Fibroblast of villous mesenchyme (primary cell): ENCODE measurements at places on chromosomes 7 and 10. TPM values are rescaled to one million over a fixed set of nuclear protein-coding genes. Genes with fewer than 3 reads are reported as not detected.

DNA sequence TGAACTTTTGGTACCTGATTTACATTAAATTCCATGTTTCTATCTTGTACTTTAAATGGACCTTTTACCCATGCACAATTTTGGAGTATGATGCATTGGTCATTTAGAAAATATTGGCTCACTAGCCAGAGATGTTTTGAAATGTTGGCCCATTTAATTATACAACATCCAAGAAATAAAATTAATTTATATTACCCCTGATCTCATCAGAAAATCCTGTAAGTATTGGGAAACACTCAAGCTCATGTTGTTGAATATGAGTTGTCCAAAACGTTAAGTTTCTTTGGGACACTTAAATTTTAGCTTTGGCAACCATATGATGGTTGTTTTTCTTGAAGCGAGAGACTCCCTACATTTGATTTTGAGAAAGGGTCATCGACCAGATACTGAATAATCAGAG is 492.7 kb downstream of the RPS24 start:
- no peak for DNase-seq

DNA sequence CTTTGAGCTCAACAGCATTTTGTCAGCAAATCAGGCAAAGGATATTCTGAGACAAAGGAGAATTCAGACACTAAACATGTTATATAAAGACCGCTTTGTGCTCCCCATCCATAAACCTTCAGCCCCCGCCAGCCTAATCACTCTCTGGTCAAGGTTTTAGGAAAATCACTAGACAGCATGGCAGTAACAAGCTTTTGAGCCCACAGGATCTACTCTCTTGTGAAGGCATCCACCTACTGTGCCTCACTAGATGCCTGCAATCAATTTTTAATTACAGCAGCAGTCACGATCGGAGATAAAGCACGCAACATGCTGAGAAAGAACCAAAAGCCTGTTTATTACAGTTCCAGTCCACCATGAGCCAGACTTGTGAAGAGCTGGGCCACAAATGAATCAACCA is 19.1 kb downstream of the PDE1C start:
- no peak for DNase-seq

DNA sequence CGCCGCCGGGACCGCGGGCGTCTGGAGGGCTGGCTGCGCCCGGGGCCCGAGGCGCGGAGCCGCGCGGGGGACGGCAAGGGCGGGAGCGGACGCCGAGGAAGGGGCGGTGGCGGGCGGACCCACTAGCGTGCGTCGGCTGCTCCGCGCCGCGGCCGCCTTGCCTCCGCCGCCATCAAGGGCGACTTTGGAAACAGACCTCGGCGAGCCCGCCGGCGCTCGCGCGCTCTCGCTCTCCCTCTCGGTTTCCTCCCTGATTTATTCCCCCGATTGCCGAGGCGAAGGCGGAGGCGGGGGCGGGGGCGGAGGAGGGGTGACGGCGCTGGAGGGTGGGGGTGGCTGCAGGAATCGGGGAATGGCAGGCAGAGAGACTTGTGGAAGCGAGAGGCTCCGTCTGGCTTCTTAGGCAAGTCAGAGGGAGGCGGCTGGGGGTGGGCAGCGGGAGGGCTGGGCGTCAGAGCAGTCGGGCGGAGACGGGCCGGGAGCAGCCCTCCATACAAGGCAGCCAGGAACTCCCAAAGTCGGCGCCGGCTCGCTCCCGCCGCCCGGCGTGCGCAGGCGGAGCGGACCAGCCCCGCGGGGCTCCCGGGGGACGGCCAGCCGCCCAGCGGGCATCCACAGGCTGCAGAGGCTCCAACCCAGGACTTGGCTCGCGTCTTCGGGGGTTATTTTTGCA is at the start of gene CACNA2D1:
Gene CACNA2D1 (minus strand): TSS at position 231 of the 673 bp plus-strand sequence.
- peak; percentile 94 for DNase-seq

DNA sequence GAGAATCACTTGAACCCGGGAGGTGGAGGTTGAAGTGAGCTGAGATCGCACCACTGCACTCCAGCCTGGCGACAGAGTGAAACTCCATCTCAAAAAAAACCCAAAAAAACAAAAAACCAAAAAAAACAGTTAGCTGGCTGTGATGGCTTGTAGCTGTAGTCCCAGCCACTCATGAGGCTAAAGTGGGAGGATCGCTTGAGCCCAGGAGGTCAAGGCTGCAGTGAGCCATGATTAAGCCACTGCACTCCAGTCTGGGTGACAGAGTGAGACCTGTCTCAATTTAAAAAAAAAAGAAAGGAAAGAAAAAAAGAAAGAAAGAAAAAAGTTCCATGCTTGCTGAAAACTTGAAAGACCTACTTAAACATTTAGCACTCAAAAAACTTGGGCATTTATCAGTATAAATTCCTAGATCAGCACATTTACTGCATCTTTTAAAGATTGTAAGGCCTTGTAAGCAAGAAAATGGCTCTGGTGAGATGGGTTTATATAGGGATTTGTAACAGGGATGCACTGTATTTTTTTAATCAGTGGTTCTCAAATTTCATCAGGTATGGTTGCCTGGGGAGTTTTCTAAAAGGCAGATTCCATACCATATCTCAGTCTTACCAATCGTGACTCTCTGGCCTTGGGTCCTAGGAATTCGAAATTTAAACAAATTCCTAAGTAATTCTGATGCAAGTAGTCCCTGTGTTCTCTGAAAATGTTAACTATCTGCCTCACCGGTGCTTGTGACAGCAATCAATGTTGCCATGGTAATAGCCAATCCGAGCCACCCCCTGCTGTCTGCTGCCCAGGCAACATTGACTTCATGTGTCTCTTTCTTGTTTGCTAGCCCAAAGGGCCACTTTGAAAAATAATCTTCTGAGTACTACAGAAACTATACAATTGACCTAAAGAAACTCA is 11.5 kb upstream of the NT5C2 start:
- no peak for DNase-seq

DNA sequence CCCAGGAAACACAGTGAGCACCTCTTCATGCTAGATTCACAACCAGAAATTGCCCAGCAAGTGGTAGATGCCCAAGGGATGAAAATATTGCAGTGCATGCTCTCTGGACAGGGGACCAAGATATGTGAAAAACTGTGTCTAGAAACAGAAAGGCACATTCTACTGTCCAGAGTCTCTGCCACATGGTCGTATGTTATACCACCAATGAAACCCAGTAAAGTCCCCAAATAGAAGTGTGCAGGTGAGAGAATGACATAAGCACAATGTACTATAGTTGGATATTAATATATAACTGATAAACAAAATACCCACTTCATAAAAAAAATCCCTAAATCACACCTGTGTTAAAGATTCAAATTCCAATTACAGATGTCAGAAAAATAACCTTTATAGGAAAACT is 43.8 kb downstream of the RASGEF1A start:
- no peak for DNase-seq

DNA sequence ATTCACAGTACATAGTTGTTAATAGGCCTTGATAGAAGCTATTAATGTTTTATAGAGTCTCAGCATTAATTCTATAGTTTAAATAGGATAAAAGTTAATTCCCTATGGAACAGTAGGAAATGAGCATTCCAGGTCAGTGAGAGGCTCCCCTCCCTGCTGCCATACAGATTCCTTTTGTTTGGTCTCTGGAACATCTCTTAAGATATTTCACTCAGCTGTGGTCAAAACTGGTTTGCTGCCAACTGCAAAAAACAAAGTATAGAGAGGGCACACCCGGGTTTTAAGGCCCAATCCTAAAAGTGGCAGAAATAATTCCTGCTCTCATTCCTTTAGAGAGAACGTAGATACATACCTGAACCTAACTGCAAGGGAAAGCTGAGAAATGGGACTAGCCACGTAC is 51.3 kb downstream of the MDFIC start:
- peak; percentile 68 for DNase-seq

GRCh38 chr10:100746784-100747455 is 1.5 kb downstream of the PAX2 start:
- DNase-seq, result no peak

- DNase-seq, result peak; percentile 46
Observed at GRCh38 chr10:60175441-60175971, 214.2 kb downstream of the ANK3 start.

DNA sequence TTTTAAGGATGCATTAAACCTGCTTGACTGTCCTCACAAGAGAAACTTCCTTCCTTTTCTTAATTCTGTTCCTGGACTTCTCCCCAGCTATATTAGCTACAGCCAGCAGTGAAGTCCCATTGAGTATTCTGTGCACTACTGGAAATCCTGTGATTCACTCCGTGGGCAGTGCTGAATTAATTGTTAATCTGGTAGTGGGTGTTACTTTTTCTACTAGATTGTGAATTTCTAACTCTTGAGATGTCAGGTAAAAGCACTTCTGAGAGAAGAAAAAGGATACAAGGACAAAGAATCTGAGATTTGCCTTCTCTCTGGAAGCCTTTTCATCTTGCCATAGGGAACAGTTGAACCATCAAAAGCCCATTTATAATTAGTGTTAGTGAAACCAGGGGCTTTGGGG is 33.9 kb downstream of the CYCS start:
- no peak for DNase-seq

- peak; percentile 74 for DNase-seq
Observed at GRCh38 chr10:50552771-50553535, 70.8 kb downstream of the SGMS1 start.

DNA sequence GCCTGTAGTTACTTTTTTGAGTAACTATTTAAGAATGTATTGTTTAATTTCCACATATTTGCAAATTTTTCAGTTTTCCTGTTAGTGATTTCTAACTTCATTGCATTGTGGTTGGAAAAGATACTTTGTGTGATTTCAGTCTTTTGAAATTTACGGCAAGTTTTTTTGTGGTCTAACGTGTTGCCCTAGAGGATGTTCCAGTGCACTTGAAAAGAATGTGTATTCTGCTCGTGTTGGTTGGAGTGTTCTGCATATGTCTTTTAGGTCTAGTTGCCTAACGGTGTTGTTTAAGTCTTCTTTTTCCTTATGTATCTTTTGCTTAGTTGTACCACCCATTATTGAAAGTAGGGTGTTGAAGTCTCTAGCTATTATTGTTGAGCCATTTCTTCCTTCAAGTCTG is 59.7 kb downstream of the LCOR start:
- no peak for DNase-seq

- DNase-seq, result peak; percentile 40
Observed at GRCh38 chr10:100882671-100883311, 30.0 kb upstream of the SLF2 start.

GRCh38 chr10:12459762-12460161 is 110.4 kb downstream of the CAMK1D start:
- DNase-seq, result no peak

DNA sequence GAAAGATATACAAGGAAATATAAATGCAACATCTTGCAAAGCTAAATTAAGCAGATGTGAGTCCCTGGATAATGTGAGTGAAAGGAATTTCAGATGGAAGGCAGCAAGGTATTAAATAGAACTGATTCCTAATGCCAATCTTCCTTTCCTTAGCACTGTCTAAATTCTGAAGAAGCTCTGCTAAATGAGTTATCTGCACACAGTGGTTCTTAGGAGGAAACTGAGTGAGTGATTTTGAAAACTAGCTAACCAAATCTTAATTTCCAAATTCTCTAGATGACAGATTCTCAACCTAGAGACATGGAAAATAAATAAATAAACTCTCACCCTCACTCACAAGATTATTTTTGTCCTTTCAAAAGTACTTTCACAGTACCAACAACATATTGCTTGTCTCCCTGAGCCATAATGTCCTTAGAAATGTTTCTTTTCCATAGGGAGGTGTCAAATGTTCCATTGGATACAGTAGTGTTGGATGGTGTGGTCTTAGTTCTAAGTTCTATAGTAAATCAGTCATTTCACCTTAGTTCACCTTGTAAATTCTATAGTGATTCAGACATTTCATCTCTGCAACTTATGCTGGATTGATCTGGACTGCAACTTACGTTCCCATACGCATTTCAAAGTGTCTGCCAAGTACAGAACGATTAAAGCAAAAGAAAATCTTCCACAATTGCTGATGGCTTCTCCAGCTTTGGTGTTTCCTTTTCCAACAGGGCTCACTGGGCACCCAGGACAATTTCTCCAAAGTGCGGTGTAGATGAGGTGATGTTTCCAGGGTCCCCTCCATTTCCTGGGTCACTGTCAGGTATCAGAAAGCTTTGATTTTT is 145.4 kb upstream of the FAM171A1 start:
- DNase-seq, result no peak

GRCh38 chr7:134891262-134891695 is 95.0 kb upstream of the AGBL3 start:
- DNase-seq, result peak; percentile 95

DNA sequence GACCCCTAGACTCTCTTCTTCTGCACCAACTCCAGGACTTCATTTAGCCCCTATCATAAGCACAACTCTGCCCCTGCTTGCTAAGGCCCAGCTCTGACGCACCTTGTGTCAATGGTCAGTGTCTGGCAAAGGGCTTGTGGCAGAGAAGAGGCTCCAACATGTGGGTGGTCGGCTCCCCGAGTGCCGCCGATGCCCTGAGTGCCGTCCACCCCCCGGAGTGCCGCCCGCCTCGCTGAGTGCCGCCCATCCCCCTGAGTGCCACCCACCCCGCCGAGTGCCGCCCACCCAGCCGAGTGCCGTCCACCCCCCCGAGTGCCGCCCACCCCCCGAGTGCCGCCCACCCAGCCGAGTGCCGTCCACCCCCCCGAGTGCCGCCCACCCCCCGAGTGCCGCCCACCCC is 50.3 kb downstream of the ASB13 start:
- no peak for DNase-seq

- no peak for DNase-seq
Observed at GRCh38 chr7:107982918-107983389, 20.0 kb downstream of the LAMB1 start.

Gene TMEM130
- 1.3 and 1.9 TPM in 2 replicates for total RNA-seq

Gene TRIL
- under 0.01 and 1.9 TPM in 2 replicates for total RNA-seq

Gene GDF10
- total RNA-seq, result not detected in 2 replicates

Gene AFAP1L2
- total RNA-seq, result 5.5 and 7.3 TPM in 2 replicates

Gene TCAF2
- total RNA-seq, result 0.64 and 1.3 TPM in 2 replicates

Gene CLEC5A
- total RNA-seq, result not detected in 2 replicates

Gene HGF
- total RNA-seq, result 33.2 and 60.6 TPM in 2 replicates

Gene POT1
- 27.4 and 36.7 TPM in 2 replicates for total RNA-seq

Gene DENND2A
- 25.5 and 26.7 TPM in 2 replicates for total RNA-seq

Gene HABP2
- not detected in 2 replicates for total RNA-seq

Gene CACNA2D1
- total RNA-seq, result 63.5 and 63.8 TPM in 2 replicates

Gene ANXA8L1
- 4.3 and 9.0 TPM in 2 replicates for total RNA-seq

Gene NUTM2D
- 0.43 and 0.97 TPM in 2 replicates for total RNA-seq

Gene DYNC1I1
- total RNA-seq, result 0.43 and 1.9 TPM in 2 replicates

Gene TMEM72
- total RNA-seq, result not detected in 2 replicates
